ENCODE measurements at places on chromosomes 7 and 10.

DNA sequence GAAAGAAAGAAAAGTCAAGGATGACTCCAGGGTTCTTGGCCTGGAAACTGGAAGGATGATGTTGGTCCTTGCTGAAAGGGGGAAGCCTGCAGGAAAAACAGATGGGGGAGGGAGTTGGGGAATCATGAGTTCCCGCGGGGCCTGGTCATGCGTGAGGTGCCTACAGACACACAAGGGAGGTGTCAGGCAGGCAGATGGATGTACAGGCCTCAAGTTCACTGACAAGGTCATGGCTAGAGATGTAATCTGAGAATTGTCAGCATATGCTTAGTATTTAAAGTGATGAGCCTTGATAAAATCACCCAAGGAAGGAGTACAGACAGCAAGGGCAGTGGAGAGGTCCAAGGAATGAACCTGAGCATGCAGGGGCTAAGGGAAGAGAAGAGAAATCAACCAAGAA is 46.8 kb downstream of the DLG5 start:
- no peak for DNase-seq

DNA sequence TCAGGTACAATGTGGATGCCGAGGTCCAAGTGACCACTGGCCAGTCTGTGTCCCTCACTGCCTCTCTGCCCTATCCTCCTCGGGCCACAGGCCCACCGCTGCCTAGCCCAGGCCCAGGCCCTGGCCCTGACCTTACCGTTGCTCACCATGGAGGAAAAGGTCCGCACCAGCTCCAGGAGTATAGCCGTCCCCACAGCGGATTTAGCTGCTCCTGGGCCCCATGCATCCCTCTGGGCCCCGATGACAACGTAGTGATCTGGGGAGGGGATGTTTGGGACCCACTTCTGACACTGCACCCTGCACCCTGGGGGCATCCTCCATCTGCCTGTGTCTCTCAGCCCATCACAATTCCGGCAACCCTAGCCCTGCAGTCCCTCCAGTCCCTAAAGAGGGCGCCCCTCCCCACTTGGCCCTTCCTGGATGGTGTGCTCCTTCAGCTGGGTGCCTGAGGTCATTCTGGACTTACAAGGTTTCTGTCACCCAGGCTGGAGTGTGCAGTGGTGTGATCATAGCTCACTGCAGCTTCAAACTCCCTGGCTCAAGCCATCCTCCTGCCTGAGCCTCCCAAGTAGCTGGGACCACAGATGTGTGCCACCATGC is 12.1 kb downstream of the TFR2 start:
- no peak for DNase-seq

- DNase-seq = no peak
Measured at GRCh38 chr7:132705146-132705545, 128.9 kb upstream of the PLXNA4 start.

GRCh38 chr7:2220030-2220429 is 12.7 kb downstream of the MAD1L1 start:
- no peak for DNase-seq

- no peak for DNase-seq
Measured at GRCh38 chr7:46653848-46654247, 732.8 kb upstream of the IGFBP3 start.

DNA sequence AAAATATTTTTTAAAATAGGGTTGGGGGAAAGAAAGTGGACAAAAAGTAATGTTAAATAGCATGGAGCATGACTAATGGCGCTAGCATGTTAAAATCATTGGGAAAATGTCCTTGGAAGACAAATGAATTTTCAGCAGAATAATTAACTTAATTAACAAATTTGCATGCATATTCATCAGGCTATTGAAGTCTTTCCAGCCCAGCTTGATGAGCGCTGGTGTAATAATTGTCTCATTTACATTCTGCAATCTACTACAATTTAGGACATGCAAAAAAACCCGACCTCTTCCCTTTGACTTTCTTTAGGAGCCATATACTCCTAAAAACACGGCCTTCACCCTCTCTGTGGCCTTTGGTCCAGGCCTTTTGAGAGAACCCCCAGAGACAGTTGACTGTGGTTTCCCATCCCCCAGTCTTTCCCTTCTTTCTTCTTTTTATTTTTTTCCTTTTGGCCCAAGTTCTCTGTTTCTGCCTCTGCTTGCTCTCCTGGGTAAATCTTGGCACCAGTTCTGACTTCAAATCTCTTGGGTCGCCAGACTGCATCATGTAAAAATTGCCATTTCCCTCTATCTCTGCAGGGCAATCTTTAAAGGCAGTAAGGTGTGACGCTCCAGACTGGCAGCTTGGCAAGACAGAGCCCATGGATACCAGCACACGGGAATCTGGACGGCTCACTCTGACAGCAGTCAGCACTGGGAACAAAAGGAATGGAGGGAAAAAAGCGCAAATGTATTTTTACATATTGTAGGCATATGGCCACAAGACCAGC is 105.5 kb downstream of the NEUROD6 start:
- no peak for DNase-seq

- DNase-seq = no peak
Measured at GRCh38 chr7:26650103-26650502, 214.3 kb downstream of the SKAP2 start.

- DNase-seq = no peak
Measured at GRCh38 chr7:94394109-94394436, 622 bp upstream of the COL1A2 start.

- peak; percentile 19 for DNase-seq
Measured at GRCh38 chr7:16813232-16813616, 8.4 kb upstream of the AGR2 start.

- DNase-seq = no peak
Measured at GRCh38 chr7:121530227-121531174, 134.4 kb upstream of the FAM3C start.

DNA sequence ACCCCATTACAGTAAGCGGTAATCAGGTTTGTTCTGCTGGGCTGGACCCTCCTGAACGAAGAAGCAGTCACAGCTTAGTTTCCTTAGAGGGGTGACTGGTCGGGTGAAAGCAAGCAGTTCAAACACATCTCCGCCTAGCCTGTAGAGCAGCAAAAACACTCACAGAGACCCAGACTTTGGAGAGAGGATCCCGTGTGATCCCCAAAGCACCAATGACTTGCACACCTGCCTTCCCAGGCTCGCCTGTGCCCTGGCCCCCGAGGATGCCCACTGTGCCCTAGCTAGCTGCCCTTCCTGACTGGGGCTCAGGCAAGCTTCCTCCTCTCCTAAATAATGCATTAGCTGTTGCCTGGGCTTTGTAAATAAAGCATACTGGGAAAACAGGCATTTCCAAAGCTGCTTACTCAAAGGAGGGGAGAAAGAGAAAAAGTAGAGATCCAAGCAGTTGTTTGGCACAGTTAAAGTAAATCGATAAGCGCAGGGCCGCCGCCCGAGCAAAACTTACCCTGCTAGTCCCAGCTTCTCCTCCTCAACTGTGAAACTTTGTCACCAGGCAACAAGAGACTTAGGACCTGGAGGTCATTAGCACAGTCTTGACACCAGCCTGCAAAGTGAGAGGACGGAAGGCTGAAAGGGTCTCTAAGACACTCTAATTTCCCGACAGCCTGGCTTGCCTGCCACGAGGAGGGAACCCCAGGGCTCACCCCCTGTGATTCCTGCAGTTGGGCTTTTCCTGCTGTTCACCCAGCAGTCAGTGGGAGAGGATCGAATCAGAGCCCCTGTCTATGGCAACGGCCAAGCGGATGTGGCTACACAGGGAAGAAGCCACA is 4.8 kb downstream of the LRRC18 start:
- DNase-seq = no peak

DNA sequence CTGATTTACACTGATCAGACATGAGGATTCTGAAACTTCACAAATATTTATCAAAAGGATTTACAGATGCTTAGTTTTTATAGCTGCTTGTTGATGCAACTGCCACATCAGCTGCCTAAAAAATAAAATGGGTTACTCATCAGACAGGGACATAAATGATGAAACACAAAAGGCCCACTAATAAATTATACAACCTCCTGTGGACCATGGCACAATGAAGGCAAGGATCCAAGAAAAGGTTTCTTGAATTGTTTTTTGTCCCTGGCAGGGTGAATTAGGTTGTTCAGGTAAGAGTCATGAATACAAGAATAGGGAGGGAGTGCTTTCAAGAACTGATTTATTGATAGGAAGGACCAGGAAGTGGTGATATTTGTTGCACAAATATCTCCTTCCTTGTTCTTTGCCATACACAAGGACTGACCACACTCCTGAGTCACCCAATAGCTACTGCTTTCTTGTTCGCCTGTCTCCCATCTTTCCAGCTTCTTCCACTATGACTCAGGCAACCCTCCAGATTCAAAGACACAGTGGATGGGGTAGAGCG is 234.5 kb downstream of the AHR start:
- no peak for DNase-seq

- no peak for DNase-seq
Measured at GRCh38 chr7:72409638-72410015, 2.5 kb downstream of the CALN1 start.

DNA sequence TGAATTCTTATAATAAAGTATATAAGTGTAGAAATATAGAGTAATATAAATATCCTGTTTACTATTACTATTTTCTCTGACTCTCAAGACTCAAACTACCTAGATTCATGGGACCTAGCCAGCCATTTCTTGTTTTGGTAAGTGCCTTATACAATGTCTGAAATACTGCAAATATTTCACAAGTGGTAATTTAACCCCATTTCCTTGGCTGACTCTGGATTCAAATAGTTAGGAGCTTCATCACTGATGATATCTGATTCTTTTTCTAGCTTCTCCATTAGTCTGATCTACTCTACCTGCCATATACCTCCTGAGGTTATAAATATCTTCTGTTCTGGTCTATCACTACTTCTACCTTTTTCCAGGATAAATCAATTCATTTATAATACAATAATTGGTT is 6.4 kb upstream of the RALA start:
- no peak for DNase-seq

DNA sequence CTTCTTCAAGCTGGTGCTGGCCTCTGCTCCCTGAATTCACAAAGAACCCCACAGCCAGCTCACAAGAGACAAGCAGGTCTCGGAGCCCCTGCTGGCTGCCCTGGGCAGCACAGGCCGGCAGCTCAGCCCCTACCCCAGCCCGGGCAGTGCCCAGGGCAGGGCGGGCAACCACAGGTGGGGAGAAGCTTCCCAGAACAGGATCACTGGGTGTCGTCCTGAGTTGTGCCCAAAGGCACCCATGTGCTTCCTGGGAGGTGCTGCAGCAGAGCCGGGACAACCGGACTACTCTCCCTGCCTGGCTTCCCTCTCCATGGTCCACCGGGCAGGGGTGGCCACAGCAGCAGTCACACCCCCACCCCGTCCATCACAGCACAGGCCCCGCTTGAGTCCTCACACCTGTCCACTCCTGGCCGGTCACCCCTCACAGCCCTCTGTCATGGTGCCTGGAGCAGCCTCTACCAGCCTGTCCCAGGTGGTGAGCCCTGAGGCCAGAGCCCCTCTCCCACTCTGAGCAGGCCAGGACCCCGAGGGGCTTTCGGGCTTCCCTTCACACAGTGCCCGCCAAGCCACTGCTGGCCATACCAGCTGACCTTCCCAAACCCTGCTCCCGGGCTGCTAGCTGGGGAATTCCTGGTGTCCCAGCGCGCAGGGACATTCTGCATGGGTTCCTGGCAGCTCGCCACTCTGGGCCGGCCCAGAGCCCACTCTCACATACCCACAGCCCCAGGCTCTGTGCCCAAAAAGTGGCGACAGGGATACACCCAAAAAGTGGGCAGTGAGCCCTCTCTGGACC is 3.1 kb downstream of the RASGEF1A start:
- no peak for DNase-seq

- no peak for DNase-seq
Measured at GRCh38 chr7:77627309-77627676, 69.0 kb upstream of the RSBN1L start.

All from NCI-H2029 treated with DMSO at 0.1 percent for 48 hours (cell line).